ENCODE measurements at places on chromosomes 1 and 21.

DNA sequence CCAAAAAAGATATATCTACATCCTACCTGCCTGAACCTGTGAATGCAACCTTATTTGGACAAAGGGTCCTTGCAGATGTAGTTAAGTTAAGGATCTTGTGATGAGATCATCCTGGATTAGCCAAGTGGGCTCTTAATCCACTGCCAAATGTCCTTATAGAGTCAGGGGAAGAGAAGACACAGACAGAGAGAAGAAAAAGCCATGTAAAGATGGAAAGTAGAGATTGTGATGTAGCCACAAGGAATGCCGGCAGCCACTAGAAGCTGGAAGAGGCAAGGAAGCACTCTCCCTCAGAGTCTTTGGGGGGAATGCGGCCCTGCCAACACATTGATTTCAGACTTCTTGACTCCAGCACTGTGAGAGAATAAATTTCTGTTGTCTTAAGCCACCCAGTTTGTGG is 16.2 kb downstream of the HSD11B1 start:
- peak; percentile 72 for DNase-seq

GRCh38 chr1:4599951-4600481 is 54.4 kb upstream of the AJAP1 start:
- DNase-seq = no peak

GRCh38 chr1:36411674-36412648 is 14.3 kb upstream of the LSM10 start:
- DNase-seq = peak; percentile 46

- no peak for DNase-seq
Measured at GRCh38 chr1:198001776-198002408, 84.7 kb downstream of the LHX9 start.

DNA sequence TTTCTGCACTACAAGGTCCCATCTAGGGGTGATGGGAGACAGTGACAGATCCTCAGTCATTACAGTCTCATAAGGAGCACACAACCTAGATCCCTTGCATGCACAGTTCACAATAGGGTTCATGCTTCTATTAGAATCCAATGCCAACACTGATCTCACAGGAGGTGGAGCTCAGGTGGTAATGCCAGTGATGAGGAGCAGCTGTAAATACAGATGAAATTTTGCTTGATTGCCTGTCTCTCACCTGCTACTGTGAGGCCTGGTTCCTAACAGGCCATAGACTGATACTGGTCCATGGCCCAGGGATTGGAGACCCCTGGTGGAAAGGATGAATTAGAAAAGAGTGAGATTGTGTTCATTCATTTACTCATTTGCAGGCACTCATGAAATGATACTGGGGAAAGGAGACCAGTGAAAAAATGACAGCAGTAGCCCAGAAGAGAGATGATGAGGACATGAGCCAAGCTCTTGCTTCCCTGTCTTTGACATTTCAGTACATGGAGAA is 251.6 kb upstream of the DUSP10 start:
- no peak for DNase-seq
